NCI-H446 (cell line): ENCODE measurements at places on chromosomes 7 and 10.

DNA sequence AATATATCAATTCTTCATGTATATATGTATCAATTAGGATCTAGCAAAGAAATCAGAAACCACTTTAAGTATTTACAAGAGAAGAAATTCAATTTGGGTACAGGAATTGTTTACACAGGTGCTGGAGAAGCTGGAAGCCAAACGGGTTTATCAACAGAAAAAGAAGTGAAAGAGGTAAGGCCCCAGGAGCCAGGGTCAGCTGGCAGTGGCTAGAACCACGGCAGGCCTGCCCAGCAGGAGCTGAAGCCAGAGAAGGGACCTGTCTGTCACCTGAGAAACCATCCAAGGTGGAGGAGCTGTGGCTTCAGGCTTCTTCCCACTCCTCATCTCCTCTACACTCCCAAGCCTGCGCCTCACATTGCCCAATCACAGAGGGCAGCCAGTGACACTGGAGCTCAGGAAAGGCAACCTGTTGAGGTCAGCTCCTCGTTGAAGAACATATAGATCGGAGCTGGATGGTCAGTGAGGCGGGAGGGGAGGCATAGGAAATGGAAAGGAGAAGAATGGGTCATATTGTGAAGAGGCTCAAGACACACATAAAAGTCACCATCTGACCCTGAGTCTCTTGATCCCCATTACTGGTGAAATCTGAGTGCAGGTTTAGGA, 182.6 kb downstream of the REEP3 start:
- DNase-seq, result no peak

GRCh38 chr7:8597565-8597964, 164.2 kb downstream of the NXPH1 start:
- no peak for DNase-seq

GRCh38 chr7:56447864-56448693, 331.9 kb upstream of the NUPR2 start:
- DNase-seq, result no peak

DNA sequence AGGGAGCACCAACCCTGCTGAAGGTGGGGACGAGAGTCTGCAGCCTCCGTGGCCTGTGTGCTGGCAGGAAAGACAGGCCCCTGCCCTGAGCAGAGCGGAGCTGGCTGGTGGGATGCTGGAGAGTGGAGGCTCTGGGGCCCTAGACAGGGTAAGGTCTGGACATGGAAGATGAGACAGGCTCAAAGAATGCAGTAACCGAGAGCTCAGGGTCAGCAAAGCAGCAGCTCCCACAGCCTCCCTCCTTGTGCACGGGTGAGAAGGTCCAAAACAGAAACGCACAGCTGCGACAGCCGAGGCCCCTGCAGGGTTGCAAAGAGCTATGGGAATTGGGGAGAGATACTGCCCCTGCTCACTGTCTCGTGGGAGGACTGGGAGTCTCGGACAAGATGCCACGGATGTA, 80.5 kb downstream of the TNS3 start:
- no peak for DNase-seq

DNA sequence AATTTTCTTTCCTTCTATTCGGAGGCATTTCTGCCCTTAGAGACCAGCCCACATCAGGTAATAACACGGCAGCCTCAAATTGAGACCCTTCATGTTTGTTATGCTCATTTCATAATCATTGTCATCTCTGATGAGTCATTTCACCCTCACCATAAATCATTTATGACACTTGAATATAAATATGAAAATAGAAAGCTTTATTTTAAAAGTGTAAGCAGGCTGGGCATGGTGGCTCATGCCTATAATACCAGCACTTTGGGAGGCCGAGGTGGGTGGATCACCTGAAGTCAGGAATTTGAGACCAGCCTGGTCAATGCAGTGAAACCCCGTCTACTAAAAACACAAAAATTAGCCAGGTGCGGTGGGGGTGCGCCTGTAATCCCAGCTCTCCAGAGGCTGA, 57.4 kb upstream of the EGFR start:
- no peak for DNase-seq

DNA sequence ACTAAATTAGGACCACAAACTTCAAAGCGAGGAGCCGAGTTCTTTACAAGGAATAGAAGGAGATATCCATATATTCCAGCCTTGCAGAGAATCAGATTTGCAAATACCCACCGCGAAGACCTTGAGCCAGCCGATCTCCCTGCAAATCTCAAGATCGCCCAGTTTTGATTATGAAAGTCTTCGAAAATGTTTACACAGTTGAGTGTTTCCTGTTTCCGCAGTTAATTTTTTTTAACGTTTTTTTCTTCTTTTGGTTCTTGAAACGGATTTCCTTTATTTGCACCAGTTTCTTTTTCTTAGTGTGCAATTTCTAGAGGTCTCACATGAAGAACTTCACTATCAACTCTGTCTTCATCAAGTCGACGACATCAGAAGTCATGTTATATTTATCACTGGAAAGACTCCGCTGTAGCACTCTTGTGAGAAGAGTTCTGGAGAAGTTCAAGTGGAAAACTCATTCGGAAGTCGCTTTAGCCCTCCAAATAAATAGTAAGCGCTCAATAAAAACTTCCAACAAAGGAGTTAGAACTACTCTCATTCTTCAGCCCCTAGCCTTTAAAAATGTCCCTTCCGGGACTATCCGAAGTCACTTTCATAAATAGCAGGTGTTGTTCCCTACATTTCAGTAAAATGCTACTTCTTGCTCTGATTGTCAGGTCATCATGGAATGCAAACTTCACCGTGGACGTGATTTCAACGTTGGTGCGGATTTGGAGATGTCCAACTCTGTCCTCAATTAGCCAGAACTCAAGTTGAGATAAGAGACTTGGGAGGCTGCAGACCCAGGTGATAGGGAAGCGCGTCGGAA, 11.9 kb upstream of the SPAG6 start:
- no peak for DNase-seq

GRCh38 chr10:130404476-130405055, 268.4 kb downstream of the GLRX3 start:
- no peak for DNase-seq

DNA sequence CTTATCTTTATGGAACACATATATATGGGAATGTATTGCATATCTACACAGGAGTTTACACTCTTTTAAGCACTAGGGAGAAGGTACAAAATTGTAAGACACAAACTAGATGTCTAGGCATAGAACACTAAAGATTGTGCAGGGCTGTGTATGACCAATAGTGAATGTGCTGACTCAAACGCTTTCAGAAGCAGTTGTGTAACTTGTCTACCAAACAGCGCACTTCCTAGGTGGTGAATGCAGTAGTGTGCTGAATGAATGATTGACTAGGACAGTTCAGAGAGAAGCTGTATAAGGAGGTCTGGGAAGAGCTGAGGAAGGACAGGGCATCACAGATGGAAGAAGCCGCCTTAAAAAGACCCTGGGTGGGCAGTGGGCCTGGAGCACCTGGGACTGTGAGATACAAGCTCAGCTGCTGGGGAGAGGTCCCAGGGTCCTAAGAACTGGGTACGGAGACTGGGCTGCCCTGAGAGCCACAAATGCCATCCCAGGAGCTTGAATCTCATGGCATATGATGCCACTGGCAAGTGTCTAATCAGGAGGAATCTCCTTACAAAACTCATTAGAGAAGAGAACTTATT, 14.2 kb downstream of the CLRN3 start:
- no peak for DNase-seq

- no peak for DNase-seq
These were observed 284 bp downstream of the CXCL12 start for GRCh38 chr10:44384601-44385025.

- DNase-seq, result no peak
These were observed 18.6 kb upstream of the MTPN start for GRCh38 chr7:135995748-135996147.

- no peak for DNase-seq
These were observed 100.2 kb upstream of the SP4 start for GRCh38 chr7:21327422-21328409.

GRCh38 chr7:30133736-30134610, 813 bp upstream of the MTURN start:
- no peak for DNase-seq

GRCh38 chr7:48040944-48041652, 5.8 kb downstream of the C7orf57 start:
- DNase-seq, result no peak

- DNase-seq, result no peak
These were observed 10.1 kb downstream of the NCOA4 start for GRCh38 chr10:46020344-46020657.

GRCh38 chr10:13920031-13920430, 333.3 kb downstream of the PRPF18 start:
- no peak for DNase-seq

DNA sequence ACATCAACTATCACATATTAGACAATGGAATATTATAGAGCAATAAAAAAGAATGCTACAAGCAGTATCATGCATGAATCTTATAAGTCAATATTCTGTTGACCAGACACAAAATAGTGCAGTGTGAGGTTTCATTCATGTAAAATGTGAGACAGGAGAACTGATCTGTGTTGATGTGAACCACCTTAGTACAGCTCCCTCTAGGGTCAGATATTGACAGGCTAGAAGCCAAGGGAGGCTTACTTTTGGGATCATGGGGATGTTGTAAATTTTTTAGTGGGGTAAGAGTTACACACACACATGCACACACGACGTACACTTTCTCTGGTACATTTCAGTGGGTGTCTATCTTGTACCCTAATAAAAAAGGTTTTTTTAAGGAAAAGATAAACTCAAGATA, 231.6 kb upstream of the FOXK1 start:
- no peak for DNase-seq

DNA sequence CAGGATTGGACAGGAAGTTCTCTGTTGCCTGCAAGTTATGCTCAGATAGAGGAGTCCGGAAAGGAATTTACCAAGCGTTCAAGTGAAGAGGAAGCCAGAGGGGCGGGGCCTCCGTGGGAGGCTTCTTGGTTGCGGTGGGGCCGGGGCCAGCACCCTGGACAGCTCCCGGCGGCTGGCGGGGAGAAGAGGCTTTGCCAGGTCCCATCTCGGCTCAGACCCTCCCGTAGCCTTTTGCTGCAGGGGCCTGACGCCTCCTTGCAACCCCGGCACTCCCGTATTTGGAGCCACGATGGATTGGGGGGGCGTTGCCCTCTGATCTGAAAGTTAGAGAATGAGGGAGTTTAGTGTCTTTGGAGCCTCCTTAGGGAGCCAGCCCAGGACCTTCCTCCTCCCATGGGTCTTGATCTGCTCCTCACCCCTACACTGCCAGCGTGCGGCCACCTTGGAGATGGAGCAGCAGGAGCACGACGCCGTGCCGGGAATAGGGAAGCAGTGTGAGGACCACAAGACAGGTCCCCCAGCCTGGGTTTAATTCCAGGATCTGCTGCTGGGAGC, 3.1 kb upstream of the SLC18A3 start:
- no peak for DNase-seq

GRCh38 chr10:24744946-24745345, 21.3 kb upstream of the ARHGAP21 start:
- no peak for DNase-seq

DNA sequence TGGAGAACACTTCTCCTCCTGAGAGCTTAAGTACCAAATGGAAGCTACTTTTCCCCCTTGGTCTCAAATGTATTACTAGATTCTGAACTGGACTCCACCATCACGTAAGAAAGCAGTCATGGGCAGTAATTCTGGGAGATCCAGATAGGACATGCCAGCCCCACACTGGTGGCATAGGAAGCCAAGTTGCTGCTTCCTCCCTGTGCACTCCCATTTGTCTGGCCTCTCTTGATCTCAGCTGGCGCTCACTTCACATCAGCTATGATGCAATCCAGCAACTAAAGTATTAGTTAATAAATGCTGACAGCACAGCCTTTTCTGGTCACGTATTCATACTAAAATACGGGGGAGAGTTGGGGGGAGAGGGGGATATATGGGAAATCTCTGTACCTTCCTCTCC, 3.4 kb upstream of the IL6 start:
- no peak for DNase-seq

DNA sequence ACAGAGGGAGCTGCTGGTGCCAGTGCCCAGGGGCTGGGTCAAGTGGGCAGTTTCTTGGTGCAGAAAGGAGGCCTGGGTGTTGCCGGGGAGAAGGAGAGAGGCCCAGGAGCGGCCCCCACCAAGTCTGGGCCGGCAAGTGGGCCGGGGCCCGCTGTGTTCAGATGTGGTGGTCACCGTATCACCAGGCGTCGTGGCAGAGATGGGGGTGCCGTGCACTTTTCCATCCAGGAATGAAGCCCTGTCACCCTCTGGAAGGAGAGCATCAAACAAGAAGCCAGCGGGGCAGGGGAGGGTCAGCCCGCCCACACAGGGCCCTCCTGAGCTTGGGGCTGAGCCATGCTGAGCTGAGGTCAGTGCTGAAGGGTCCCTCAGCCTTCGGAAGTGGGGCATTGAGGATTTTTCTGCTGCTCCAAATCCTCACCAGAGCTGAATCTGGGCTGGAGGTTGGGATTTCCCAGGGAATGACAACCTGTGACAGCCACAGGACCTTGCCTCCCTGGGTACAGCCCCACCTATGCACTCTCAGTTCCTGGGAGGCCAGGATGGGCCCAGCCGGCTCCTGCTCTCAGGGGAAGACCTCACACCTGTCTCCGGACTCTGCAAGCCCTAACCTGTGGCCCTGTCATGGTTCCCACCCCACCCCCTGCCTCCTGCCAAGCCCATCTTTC, 27.9 kb upstream of the INPP5A start:
- DNase-seq, result no peak

GRCh38 chr7:43664681-43665080, 64.6 kb downstream of the COA1 start:
- no peak for DNase-seq

DNA sequence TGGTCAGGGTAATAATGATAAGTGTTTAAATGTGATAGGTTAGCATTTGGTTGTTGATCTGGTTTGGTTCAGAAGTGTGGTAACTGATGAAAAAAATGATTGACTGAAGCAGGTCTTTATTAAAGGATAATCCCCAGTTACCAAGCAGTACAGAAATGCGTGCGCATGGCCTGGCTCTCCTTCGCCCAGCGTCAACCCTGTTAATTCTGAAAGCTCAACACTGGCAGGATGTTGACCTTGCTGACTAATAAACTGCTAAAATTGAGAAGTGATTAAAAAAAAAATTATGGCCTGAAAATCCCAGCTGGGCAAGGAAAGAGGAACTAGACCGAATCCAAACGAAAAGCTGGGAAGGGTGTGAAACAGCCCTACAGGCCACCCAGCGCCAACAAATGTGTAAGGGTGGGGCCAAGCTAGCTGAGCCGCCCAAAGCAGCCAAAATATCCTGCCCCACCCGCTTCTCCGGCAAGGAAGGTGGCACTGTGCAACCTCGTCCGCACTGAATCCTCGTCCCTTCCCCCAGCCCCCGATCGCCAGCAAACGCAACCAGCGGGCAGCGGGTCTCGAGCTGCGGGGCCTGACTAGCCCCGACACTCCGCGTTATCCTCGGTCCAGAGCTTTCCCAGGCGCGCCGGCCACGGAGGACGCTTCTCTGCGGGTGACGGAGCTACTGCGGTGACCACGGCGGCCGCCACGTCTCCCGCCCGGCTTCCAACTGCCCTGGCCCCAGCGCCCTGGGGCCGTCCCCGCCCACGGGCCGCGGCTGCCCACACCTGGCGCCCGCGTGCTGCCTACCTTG, 561 bp downstream of the SHTN1 start:
- peak; percentile 6 for DNase-seq

- DNase-seq, result no peak
These were observed 48.1 kb upstream of the ZNF680 start for GRCh38 chr7:64610997-64611396.

DNA sequence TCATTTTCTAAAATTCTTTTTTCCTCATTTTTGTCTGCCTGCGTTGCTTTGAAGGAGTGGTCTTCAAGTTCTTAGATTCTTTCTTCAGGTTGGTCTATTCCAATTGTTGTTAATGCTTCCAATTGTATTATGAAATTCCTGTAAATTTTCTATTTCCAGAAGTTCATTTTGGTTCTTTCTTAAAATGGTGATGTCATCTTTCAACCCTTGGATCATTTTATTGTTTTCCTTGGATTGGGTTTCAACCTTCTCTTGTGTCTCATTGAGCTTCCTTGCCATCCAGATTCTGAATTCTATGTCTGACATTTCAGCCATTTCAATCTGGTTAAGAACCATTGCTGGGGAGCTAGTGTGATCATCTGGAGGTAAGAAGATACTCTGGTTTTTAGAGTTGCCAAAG, 33.1 kb downstream of the PNLIPRP2 start:
- DNase-seq, result no peak
